NCI-H345 (cell line): ENCODE measurements at places on chromosomes 6 and 20.
A peak's percentile ranks its signal among the peaks of the same experiment; 100 is the strongest.

GRCh38 chr6:136118787-136119186, 131.3 kb downstream of the MTFR2 start:
- DNase-seq = no peak

DNA sequence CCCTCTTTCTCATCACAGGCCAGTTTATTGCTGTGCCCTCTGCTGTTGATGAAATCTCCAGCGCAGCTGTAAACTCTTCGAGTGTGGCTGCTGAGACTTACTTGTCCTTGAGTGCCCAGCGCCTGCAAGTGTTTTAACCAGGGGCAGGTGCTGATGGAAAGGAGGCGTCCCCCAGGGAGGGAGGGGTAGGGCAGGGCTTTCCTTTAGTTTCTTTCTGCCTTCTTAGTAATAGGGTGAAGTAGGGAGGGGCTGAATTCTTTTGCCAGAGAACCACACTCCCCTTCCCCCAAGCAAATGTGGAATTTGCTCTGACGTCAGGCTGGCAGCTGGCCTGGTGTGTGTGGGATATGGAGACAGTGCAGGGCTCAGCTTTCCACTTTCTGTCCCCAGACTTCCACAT, 61.2 kb downstream of the IGF2R start:
- DNase-seq = no peak

DNA sequence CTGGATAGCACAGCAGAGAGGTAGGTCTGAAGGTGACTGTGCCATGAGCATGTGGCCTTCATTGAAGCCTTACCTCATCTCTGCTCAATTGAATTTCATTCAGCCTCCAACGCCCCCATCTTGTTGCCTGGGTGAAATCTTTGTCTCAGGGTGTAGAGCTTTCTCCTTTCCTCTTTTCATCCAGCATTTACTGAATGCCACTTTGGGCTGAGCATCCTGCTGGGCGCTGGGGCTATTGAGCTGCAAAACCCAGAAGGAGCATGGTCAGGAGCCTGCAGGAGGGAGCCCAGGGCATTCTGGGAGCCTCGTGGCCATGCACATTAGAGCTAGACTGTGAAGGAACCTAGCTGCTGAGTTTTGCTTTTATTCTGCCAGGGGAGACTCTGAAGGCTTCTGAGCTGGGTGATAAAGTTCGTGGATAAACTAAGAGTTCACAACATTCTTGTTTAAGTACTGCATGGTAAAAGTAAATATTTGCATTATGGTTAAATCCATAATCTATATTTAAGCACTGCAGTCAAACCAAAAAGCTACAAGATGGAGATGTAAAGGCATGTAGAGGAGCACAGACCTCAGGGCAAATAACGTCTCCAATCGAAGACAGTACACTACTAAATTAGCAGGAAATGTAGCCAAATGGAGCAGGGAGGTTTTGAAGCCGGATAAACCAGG, 13.2 kb upstream of the ASXL1 start:
- peak; percentile 47 for DNase-seq

- DNase-seq = peak; percentile 34
These were observed 54.9 kb downstream of the PRR18 start for GRCh38 chr6:166253281-166253681.

- DNase-seq = no peak
These were observed 35.4 kb downstream of the MAN1A1 start for GRCh38 chr6:119313937-119314884.

DNA sequence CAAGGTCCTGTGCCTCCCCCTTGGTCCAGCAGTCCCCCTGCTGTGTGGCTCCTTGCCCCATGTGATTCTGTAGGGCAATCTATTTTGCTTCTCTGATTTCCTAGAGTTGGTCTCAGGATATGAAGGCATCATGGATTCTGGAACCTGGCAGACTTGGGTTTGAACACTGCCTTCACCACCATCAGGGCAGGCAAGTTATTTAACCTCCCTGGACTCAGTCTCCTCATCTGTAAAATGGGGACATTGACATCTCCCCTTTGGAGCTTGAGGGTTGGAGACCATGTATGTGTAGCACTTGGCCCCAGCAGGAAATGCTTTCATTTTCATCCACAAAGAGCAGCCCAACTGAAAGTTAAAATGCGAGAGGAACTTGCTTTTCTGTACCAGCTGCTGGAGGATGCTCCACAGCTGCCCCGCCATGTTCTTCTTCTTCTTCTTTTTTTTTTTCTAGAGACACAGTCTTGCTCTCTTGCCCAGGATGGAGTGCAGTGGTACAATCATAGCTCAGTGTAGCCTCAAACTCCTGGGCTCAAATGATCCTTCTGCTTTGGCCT, 6.7 kb downstream of the TOX2 start:
- no peak for DNase-seq

DNA sequence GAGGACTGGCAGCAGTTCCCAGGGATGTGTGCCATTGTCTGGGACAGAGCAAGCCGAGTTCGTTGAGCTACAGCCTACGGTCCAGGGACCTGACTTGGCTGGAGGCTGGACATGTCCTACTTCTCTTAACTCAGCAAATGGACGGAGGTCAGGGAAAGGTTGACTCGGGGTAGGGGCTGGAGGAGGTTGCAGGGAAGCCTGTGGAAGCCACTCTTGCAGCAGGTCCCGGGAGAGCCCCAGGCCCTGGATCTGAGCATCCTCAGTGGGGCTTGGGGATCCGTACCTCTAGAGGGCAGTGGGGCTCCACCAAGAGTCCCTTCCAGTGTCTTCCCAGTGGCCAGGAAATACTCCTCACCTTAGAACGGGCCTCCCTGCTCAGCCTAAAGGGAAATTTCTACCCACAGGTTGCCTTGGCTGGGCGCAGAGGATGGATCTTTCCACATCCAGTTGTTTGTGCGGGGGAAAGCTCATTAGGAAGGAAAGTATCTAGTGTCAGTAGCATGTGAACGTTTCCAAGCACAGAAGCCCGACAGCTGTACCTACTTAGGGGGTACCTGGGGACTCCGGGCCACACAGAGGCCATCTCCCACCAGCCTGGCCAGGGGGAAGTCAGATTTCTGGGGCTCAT, 170.2 kb downstream of the NFATC2 start:
- DNase-seq = peak; percentile 66

DNA sequence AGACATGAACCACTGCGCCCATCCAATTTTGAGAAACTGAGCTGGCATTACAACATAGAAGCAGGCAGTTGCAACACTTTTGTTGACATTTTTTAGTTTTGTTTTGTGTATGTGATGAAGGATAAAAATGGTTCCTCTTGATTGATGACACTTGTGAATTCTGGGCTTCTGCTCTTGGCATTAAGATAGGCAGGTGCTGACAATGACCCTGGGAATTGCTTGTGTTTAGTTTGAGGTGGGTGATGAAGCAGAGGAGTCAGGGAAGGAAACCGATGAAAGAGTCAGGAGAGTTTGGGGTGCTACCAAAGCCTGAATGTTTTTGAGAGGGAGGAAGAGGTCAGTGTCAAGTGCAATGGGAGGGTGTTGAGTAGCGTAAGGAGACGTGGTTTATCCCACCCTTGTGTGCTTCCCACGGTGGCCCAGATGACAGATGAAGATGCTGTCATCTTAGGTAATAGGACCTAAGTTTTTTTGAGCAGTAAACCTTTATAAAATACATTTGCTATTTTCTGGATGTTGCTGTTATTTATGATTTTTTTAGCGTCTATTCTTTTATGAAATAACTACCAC, 19.4 kb downstream of the CDS2 start:
- DNase-seq = no peak

DNA sequence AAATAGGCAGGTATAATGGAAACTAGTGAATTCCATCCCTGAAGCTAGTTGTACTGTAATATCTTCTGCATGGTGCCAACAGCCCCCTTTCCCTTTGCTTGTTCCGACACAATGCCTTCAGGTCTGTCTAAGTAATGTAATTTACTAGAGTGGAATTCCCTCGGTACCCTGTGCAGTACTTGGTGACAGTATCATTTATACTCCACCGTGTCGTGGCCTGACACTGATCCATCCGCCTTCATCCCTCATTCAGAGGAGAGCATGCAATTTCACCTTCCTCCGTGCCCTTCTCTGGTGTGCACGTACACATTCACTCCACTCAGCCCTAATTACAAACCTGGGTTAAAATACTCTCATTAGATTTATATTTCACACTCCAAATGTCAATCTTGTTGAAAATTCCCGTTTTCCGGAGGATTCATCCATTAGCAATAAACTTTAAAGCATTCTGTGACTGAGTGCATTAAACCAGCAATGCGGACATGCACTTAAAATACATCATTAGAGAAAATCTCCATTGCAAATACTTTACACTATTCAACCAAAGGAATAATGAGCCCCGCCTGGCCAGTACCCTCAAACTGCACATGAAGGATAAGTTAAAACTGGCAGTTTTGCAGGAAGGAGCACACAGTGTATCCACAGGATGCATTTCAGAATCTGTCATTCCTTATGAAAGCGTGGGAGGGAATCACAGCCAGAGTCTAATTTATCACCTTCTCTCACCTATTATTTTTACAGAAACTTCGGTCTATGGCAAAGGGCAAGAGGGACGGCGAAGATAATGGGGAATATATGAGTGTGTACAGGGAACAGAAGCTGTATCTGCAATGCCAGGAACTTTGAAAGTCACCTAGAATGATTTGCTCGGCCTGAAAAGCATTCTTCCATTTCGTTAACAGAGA, 182.5 kb downstream of the GJA10 start:
- DNase-seq = no peak
